ENCODE measurements at places on chromosomes 3 and 15.

DNA sequence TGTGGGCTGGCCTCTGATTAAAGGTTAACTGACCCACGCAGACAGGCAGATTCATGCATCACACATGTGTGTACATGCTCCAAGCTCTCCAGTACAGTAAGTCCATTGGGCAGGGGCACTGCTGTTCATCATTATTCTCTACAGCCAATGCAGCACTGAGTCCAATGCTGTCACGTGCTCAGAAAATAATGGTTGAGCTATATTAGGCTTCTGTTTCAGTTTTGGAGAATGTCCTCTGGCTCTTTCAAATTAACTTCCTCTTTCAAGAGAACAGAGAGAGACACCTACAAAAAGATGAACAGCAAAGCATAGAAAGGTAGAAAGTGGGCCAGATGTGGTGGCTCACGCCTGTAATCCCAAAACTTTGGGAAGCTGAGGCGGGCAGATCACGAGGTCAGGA, 202.6 kb downstream of the MEX3B start:
- no peak for DNase-seq

- DNase-seq: no peak
Observed at GRCh38 chr3:192826214-192827006, 91.2 kb downstream of the MB21D2 start.

- no peak for DNase-seq
Observed at GRCh38 chr15:41794081-41794480, 19.8 kb downstream of the MAPKBP1 start.

- no peak for DNase-seq
Observed at GRCh38 chr3:197149528-197149927, 119.9 kb upstream of the MELTF start.

DNA sequence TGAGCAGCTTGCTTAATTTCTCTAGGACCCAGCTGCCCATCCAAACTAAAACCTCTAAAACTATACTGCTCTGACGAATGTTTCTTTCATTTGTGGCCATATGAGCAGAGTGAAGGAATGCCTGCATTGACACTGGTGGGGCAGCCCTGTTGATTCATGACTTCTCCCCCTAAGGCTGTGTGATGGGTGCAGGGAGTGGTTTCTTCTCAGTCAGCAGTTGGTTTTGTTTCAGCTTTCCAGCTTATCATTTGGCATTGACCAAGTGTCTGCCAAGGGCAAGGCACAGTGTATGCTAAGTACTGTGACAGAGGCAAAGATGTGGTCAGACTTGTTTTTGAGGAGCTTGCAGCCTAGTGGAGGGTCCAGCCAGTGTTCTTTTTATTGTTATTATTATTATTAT, 4.7 kb downstream of the ABHD6 start:
- DNase-seq: no peak

- no peak for DNase-seq
Observed at GRCh38 chr15:78243491-78243941, 9.2 kb upstream of the ACSBG1 start.

- peak; percentile 21 for DNase-seq
Observed at GRCh38 chr3:9352917-9353752, 9.7 kb upstream of the THUMPD3 start.

DNA sequence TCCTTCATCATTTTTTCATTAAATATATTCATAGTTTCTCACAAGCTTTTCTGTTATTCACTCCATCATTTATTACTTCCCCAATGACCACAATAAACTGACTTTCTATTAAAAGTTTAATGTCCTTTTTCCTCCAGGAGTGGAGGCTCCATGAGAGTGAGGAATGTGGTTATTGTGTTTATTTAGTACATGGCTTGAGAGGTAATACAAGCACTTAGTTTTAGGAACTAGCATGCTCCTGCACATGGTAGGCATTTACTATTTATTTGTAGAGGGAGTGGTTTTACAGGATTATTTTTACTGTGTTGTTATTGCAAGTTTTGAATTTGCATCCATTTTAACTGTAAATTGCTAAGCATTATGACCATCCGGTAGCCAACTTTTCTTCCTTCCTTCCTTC, 412.9 kb upstream of the SUCLG2 start:
- no peak for DNase-seq

DNA sequence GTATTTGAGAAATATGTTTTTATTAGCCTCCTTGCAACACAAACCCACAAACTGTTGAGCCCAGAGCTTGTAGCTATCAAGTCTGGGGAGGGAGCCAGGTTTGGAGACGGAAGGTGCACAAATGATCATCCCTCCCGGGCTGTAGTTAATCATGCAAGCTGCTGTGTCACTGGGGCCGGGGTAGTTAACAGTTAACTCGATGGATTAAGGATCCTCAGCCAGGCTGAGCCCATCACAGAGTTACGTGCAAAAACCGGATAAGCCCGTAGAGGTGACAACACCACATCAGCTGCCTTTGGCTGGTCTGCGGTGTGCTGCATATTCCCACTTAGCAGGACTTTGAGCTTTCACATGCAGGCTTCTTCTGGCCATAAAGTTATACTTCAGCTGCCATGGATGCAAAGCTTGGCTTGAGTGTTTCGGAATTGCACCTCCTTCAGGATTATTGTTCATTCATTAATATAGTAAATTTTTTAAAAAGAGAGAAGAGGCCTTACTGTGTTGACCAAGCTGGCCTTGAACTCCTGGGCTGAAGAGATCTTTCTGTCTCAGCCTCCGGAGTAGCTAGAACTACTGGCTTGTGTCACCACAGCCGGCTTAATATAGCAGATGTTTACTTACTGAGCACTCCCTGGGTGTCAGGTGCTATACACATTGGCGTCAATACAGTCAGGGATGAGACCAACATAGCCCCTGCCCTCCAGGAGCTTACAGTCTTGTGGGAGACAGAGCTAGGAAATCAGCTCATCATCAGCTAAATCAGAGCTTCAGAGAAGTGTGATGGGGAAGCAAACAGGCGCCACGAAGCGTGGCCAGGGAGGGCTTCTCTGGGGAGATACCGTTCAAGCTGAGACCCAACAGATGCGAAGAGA, 226.8 kb upstream of the BHLHE40 start:
- no peak for DNase-seq

GRCh38 chr3:7962301-7962700, 539.3 kb upstream of the LMCD1 start:
- no peak for DNase-seq

DNA sequence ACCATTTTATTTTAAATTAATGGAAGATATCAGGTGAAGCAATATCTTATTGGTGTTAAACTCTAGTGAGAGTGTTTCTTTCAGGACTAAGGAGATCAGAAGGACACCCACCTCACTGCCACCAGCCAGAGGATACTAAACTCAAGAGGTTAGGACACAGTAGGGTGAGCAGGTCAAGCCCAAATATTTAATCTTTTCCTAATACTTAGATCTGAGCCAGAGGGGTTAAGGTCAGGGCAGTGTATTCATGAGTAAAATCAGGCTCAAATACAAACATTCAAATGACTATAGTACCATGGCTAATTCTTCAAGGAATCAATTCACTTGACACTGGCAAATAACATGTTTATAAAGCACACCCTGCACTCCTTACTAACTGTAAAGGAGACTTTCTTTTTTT, 65.0 kb upstream of the IP6K2 start:
- no peak for DNase-seq

DNA sequence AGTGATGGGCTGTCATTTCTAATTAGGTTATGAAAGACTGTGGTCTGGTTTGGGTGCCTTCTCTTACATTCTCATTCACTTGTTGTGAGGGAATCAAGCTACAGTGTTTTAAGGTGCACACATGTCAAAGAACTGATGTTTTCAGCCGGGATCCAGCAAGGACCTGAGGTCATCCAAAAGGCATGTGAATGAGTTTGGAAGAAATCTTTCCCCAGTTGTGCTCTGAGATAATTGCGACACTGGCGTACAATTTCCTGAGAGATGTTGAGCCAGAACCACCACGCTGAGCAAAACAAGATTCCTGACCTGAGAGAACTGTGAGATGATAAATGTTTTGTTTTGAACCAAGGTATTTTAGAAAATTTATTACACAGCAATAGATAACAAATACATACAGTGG, 295.3 kb upstream of the SLITRK3 start:
- DNase-seq: no peak

DNA sequence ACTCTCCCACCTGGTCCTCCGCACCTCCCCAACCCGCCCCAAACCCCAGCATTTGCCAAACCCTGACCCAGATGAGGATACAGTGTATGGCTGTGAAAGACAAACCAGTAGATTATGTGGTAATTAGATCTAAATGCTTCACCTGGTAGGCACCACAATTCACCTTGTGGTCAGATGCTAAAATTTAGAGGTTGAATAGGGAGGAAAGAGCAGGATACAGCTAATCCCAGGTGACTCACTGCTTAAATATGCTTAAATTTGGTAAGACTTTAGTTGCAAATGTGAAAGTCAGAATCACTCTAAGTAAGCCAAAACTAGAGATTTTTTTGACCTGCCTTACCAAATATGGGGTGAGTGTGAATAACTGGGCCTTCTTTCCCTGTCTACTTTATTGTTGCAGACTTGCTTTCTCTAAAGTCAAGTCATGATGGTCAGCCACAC, 105.5 kb downstream of the MME start:
- no peak for DNase-seq

DNA sequence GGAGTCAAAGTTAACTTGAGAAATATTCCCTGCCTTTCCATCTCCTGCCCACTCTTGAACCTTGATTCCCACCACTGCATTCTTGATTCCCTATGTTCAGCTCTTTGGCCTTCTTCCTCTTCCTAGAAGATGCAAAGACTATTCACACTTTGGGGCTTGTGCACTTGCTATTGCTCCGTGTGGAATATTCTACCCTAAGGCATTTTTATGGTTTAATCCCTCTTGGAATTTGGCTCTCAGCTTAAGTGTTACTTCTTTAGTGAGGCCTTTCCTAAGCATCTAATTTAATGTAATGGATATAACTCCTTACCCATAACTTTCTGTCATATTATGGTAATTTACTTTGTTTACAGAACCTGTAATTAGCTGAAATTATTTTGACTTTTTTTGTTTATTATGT, 318.9 kb upstream of the COL8A1 start:
- no peak for DNase-seq

GRCh38 chr15:80562033-80562432, 133.1 kb upstream of the ABHD17C start:
- DNase-seq: no peak

- DNase-seq: no peak
Observed at GRCh38 chr3:101533603-101533968, 20.6 kb upstream of the SENP7 start.

GRCh38 chr3:101278727-101279126, 41.6 kb downstream of the IMPG2 start:
- DNase-seq: no peak

DNA sequence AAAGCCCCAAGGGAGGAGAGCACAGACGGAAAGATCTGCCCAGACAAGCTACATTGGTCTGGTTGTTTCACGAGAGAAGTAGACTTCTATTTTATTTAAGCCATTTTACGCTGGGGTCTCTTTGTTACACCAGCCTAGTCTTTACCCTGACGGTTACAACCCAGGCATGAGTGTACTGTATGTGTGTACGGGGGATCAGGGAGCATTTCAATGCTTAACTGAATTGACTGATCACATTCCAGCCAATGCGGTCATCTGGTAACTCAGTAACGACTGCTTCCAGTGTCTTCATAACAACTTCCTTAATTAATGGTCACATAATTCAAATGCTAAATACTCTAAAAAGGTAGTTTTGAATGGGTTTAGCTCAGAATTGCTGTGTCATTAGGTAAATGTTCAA, 288.6 kb downstream of the FOXP1 start:
- no peak for DNase-seq

GRCh38 chr3:73571238-73571794, 53.4 kb downstream of the PDZRN3 start:
- DNase-seq: no peak

DNA sequence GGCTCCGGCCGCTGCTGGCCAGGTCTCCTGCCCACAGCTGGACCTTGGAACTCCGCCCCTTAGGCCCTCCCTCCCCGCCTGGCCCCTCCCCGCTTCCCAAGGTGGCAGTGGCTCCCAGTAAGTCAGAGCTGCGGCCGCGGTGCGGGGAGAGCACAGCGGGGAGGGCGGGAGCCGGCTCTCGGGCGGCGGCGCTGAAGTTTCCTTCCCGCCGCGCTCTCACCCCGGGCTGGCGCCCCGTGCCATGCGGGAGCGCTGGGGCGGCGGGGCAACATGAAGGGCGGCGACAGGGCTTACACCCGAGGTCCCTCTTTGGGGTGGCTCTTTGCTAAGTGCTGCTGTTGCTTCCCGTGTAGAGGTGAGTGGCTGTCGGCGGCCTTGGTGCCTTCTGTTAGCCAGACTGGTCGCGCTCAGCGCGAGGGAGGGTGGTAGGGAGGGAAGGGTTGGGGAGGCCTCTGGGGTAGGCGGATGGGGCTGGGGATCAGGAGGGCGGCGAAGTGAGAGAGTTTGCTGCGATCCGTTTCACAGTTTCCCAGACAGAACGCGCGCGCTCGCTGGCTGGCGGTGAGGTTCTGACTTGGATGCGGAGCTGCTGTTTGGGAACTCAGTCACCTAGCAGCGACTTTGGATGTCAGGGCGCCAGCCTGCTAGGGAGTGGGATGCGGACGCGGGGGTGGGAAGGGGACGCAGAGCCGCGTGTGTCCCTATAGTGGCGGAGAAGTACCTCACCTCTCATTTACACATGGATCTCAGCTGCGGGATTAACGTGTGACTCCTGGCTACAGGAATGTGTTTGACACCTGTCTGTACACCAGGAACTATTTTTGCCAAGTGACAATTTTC, 145.5 kb upstream of the UMPS start:
- DNase-seq: peak; percentile 20

DNA sequence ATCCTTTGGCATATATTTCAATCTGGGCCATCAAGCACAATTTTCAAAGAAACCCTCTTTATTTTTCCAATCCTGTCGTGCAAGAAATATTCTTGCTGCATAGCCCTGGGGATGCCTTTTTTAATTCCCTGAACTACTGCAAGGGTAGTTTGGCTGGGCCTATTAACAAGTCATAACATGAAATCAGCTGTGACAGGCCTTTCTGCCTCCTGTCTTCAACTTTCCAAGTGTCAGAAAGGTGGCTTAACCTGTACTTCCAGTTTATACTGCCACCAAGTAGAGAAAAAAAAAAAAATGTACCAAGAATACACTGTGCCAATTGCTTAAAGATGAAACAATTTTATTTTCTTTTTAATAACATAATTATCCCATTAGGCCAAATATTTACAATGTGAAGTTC, 32.4 kb upstream of the SPPL2A start:
- no peak for DNase-seq

GRCh38 chr3:50162034-50162883, 7.1 kb downstream of the SEMA3F start:
- no peak for DNase-seq

GRCh38 chr3:69254351-69254750, 131.5 kb downstream of the FRMD4B start:
- no peak for DNase-seq

Measured in CD4-positive, alpha-beta T cell (primary cell).